Eye (tissue), 1 donor: ENCODE measurements at places on chromosomes 11 and 22.

DNA sequence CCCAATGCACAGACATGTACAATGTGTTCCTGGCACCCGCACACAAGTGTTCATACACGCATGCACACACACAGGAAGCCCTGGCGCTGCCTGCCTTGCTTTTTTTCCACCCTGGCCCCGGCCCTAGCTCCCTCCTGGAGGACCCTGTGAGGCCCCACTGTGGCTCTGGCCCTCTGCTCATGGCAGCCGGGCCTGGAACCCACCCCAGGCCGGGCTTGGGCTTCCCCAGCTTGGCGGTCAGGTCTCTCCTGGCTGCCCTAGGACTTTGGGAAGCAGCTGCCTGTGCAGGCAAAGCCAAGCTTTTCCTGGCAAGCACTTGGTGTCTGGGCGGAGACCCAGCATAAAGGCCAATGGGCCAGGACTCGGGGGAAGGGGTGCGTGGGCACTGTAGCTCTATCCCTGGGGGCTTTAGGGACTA, 30.5 kb downstream of the CD82 start:
- no peak for DNase-seq

GRCh38 chr22:50171319-50171964, 911 bp downstream of the PANX2 start:
- DNase-seq = peak; percentile 29

DNA sequence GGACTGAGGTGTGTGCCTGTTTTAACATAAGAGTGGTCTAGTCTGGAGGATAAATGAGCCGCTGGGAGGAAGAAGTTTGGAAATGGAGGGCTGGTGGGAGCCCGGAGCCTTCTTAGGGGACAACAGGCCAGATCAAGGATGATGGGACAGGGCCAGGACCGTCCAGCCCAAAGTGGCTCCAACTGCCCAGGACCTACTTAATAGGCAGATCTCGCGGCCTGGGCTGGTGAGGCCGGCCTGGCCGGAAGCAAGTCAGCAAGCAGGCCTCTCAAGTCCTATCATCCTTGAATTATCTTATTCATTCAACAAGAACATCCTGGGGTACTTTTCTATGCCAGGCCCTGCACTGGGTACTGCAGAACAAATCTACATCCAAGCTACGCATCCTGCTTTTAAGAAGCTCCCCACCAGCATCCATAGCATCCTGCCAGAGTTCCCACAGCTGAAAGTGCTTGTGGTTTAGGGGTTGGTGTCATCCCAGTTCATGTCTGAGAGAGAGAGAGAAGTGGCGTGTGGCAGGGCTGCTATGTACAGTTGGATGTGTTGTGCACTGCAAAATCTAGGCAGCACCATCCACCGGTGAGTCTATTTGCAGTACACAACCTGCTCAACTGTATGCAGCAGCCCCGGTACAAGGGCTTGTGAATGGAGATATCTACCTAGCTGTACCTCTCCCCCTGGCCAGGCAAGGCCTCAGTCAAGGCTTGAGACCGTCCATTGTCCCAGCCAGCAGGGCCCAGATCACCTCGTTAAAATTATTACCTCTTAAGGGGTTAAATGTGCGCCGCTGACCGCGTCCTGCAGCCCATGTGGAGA, 82.1 kb downstream of the FBLN1 start:
- DNase-seq = no peak

DNA sequence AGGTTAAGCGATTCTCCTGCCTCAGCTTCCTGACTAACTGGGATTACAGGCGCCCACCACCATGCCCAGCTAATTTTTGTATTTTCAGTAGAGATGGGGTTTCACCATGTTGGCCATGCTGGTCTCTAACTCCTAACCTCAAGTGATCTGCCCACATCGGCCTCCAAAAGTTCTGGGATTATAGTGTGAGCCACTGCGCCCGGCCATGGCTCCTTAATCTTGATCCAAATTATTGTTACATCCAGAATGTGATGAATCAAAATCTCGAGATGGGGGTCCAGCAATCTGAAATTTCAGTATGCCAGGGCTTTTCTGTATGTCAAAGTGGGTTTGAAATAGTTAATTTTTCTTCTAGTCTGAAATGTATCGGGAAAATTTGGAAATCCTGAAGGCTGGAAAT, 3.7 kb downstream of the RPL27A start:
- no peak for DNase-seq

GRCh38 chr22:40635940-40636379, 559 bp downstream of the MRTFA start:
- DNase-seq = peak; percentile 61
